ENCODE measurements at places on chromosomes 6 and 20.

DNA sequence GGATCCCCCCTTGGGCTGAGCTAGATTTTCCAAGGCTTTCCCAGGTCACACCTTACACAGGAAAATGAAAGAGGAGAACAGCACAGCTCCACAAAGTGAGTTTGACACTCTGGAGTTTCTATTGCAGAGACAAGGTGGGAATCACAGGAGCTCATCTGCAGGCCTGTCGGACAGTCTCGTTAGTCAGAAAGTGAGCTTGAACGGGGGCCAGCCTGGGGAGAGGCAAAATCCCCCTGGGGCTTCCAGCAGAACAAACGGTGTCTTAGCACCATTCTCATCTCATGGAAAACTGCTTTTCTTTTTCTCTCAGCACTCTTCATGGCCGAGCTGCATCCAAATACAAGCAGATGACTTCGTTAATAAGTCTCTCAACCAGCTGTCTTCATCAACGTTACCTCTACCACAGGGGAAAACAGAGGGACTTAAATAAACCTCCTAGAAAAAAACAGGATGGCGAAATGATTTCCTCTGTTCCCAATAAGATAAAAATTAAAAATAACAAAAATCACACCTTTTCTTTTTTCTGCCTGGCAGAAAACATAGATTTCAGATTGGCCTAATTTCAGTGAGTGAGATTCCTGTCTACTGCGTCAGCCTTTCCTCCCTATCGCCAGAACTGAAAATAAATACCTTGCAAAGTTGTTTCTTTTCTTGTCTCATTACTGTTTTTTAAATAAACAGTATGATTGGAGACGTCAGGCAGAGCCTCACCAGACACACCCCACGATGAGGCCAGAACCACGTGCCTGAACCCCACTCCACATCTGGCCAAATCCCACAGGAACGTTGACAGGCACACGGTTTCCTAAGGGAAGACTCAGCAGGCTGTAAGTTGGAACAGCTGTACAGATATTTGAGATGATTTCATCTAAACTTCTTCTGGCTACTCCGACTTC, 219.0 kb downstream of the TTLL2 start:
- no peak for DNase-seq

DNA sequence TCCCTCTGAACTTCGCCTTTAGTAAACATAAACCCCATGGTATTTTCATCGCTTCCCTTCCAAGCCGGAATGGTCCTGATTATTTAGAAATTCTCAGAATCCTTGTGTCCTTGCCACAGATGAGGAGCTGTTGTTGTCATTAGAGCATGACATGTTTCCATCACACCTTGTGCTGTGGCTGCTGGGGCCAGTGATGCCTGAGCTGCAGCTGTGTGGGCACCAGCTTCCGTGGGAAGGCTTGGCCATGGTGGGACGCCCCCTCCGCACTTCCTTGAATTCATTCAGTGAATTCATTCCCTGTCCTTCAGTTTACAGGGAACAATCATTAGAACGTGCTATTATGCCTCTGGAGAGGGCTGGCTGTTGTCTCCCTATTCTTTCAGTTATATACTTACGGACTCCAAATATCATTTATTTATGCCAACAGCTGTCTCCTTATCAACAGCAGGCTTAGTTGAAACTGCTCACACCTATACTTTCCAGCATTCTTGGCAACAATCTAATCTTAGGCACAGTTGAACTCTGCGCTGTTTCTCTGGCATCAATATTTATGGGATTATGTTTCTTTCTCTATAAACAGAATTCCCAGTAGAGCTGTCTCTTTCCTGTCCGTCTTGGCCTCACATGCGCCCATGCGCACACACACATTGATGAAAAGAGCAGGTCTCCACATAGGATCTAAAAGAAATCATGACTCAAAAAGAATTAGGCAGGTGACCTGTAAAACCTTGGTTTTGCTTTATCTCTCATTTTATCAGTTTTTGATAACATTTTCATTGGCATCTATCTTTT, 9.0 kb downstream of the ADGRF1 start:
- no peak for DNase-seq

- no peak for DNase-seq
Measured at GRCh38 chr20:4111440-4112411, 96.4 kb upstream of the RNF24 start.

- no peak for DNase-seq
Measured at GRCh38 chr20:2955257-2955970, 82.1 kb downstream of the PTPRA start.

GRCh38 chr6:43268355-43268700, 25.0 kb downstream of the TTBK1 start:
- DNase-seq = no peak

DNA sequence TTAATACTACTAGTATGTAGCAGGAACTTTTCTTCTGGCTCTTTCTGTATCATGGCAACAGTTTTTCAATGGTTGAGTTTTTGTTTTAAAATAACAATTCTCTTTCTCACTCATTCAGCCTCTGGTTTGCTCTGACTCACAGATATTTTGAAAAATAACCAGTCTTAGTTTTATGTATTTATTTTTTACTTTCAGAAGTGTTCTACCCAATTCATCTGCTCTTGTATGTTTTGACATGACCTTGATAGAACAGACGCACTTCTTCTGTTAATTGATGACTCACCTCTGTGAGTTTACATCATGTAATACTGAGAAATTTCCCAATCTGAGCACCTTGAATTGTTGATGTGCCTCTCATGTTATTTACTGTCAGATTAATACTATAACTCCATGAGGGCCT, 178.9 kb downstream of the SASH1 start:
- no peak for DNase-seq

- no peak for DNase-seq
Measured at GRCh38 chr6:160071805-160072690, 49.6 kb upstream of the SLC22A1 start.

- DNase-seq = no peak
Measured at GRCh38 chr6:130617658-130618057, 209.5 kb upstream of the SMLR1 start.

GRCh38 chr20:50545126-50545525, 34.9 kb downstream of the PTPN1 start:
- no peak for DNase-seq

GRCh38 chr6:161085246-161085645, 93.7 kb downstream of the MAP3K4 start:
- DNase-seq = no peak

DNA sequence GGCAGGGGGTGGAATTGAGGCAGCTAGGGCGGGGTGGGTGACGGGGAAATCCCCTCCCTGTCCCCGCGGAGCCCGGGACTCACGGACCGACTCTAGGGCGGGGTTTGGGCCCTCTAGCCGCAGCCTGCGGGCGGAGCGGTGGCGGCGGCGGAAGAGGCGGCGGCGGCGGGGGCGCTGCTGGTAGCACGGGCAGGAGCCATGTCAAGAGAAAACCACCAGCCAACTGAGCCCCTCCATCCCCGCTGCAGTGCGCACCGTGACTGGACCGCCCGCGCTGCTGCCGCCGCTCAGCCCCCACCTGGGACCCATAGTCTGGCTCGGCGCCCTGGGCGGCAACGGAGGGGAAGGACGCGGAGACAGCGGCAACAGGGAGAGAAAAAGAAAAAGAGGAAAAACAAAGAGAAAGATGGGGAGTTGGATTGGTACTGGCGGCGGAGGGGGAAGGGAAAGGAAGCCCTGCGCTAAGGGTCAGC, 1.2 kb upstream of the C6orf62 start:
- DNase-seq = peak; percentile 67

- DNase-seq = no peak
Measured at GRCh38 chr20:37723668-37724067, 29.8 kb downstream of the CTNNBL1 start.

GRCh38 chr20:25476106-25477013, 68.9 kb downstream of the GINS1 start:
- no peak for DNase-seq

GRCh38 chr6:43246301-43247113, 3.2 kb downstream of the TTBK1 start:
- DNase-seq = peak; percentile 18

DNA sequence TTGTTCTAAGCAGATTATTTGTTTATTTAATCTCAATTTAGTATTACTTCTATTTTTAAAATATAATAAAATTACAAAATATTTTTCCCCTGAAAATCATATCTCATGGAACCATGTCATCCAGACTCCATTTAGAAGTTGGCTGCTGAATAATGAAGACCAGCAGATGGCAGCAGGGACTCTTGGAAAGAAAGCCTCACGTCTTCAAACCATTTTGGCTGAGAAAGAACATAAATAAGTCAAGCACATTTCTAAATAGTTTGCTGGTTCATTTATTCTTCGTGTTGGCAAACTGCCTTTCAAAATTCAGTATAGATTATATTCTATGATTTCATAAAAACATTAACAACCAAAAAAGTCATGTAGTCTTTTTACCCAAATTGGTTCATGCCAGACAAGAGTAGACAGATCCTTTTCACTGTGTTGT, 71.7 kb downstream of the RCAN2 start:
- DNase-seq = no peak

- no peak for DNase-seq
Measured at GRCh38 chr6:162539321-162539720, 188.2 kb downstream of the PRKN start.

DNA sequence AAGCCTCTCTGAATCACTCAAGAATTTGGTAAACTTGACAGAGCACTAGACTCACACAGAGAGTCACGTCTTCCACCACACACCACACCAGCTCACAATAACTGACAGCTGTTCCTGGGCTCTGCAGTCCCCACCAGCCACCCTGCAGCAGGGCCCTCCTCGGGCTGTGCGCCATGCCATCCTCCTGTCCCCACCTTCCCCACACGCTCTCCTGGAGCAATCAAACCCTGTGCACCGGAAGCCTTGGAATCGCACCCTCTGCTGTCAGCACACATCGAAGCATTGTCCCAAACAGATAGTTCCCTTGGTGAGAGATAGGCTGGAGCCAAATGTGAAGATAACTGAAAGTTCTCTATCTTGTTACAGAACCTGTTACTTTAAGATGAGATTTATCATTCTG, 191.0 kb downstream of the TBXT start:
- no peak for DNase-seq

DNA sequence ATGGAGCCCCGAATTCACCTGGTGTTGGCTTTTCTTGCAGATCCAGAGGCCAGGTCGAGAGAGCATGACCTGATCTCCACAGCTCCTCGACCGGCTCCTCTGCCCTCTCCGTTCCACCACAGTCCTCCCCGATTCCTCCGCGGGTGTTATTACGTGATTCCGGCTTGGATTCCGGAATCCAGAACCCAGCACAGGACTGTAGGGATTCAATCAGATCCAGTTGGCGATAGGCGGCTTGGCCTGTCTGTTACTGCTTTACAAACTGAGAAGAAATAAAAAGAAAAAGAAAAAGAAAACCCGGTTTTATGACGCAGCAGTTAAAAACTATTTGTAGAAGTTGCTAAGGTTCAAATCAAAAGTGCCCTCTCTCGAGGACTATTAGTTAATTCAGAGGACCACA, 222.7 kb downstream of the EYA2 start:
- DNase-seq = no peak

- DNase-seq = no peak
Measured at GRCh38 chr6:13511913-13512717, 24.7 kb upstream of the GFOD1 start.

GRCh38 chr6:38739532-38739931, 24.4 kb downstream of the DNAH8 start:
- DNase-seq = no peak

DNA sequence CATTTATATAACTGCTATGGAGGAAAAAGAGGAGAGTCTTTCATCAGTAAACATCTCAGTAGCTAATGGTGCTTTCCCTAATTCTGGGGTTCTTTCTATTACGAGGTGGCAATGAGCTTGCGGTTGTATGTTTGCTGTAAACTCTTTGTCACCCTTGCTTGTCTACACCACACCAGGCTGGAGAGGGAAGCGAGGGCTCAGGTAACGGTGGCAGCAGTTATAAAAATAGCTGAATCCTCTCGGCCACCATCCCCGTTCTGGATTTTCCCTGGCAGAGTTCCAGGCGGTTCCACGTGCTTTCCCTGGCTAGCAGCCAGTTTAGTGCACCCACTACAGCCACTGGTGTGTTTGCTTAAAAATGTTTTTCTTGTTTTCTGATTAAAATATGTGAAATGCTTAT, 39.0 kb downstream of the MAS1 start:
- DNase-seq = peak; percentile 62

GRCh38 chr20:44644667-44645131, 6.8 kb downstream of the ADA start:
- DNase-seq = peak; percentile 52

GRCh38 chr20:50649590-50649989, 41.8 kb downstream of the RIPOR3 start:
- no peak for DNase-seq
